ENCODE measurements at places on chromosomes 16 and 17. TPM values are rescaled to one million over a fixed set of nuclear protein-coding genes. Genes with fewer than 3 reads are reported as not detected.

Gene ZNF469
- 0.82 TPM for total RNA-seq

Gene CACNG1
- total RNA-seq: not detected

Gene DNAH17
- not detected for total RNA-seq

Gene CEP20
- 110 TPM for total RNA-seq

Gene CCDC40
- total RNA-seq: 9.7 TPM

Gene AIPL1
- not detected for total RNA-seq
